ENCODE measurements at places on chromosomes 11 and 22.

DNA sequence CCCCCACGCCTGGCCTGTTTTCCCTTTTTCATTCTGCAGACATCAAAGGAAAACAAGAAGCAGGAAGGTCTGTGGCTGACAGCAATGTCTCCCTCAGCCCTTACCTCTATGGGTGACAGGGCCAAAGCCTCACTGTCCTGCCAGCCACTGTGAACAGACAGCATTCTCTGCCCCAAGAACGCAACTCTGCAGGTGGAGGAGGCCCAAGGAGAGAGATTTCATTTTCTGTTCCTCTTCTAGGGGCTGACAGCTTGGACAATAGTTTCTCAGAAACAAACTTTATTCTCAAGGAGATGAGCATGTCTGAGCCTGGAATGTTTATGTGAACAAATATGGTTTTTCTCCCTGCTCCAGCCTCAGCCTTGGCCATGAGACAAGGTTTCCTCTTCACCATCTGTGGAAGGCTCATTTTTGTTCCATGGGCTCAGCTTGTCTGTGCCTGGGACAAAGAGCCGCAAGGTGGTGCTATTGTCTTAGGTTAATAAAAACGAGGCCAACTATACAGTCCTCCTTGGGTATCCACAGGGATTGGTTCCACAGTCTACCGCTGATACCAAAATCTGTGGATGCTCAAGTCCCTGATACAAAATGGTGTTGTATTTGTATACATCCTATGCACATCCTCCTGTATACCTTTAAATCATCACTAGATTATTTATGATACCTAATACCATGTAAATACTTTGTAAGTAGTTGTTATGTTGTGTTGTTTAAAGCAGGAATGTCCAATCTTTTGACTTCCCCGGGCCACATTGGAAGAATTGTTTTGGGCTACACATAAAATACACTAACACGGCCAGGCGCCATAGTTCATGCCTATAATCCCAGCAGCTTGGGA is 5.8 kb downstream of the PIWIL3 start:
- DNase-seq: peak; percentile 35

DNA sequence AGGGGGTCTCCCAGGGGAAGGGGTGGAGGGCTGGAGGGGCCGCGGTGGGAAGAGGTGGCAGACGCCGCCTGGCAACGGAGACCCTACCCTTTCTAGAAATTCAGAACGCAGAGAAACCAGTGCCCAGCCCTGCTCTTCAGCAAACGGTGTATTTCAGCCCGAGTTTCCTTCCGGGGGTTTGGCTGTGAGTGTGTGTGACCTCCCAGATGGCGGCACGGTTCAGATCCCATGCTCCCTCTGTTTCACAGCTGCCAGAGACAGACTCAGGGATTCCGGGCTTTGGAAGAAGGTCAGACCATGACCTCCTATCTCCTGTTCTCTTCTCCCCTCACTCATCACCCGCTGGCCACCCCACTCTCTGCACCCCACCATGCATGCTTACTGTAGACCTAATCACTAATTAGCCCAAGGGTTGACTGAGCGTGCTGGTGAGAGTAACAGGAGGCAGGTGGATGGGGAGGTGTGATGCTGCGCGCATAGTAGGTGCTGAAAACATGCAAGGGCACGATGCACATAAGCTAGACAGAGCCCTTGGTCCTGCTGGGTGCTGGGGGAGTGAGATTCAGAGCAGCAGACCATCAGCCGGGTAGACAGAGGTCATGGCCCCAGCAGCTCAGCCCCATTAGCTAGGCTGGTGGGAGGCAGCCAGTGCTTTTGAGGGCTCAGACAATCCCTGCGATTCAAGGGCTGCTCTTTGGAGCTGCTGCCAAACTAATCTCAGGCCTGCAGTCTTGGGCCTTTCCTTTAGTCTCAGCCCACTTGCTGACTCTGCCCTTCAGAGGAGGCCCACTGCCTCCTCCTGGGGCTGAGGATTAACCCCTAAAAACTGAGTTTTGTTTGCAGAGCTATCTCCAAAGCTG is 256.5 kb upstream of the CADM1 start:
- DNase-seq: no peak

GRCh38 chr22:44107340-44107739 is 73.4 kb upstream of the PARVG start:
- DNase-seq: no peak

- DNase-seq: peak; percentile 40
Measured at GRCh38 chr22:27801616-27802345, at the start of gene MN1. TSS of gene MN1 (minus strand) at chr22:27801756. CDS start at chr22:27800543, 1,213 bp downstream.

GRCh38 chr11:134643115-134644012 is 231.3 kb upstream of the B3GAT1 start:
- no peak for DNase-seq

- peak; percentile 80 for DNase-seq
Measured at GRCh38 chr11:57567515-57568329, at the start of gene UBE2L6. TSS of gene UBE2L6 (minus strand) at chr11:57567672. CDS start at chr11:57567611, 61 bp downstream.

DNA sequence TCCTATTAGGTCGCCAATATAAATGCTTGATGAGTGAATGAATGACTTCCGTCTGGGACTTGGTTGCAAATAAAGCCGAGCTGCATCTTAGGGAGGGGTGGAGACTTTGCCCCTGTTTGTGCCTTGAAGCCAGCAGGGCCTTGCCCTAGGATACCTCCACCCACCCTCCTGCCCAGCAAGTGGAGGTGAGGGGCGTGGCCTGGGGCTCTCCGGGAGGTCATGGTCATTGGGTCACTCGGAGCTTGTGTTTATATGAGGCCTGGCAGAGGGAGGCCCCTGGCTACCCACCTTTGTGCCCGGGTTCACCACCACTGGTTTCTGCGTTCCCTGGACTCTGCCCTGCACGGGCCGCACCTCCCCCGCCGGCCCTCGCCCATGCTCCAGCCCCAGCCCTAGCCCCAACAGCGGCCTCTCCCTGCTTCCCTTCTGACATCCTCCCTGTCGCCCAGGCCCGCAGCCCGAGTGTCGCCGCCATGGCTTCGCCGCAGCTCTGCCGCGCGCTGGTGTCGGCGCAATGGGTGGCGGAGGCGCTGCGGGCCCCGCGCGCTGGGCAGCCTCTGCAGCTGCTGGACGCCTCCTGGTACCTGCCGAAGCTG is 4.3 kb downstream of the MPST start:
- DNase-seq: no peak

- DNase-seq: no peak
Measured at GRCh38 chr11:109648804-109649203, 226.8 kb downstream of the C11orf87 start.

- DNase-seq: peak; percentile 26
Measured at GRCh38 chr22:25153961-25154666, 45.5 kb upstream of the CRYBB3 start.
